Stimulated activated naive CD4-positive, alpha-beta T cell treated with Interleukin-2 at 50 U/mL for 16 hours (primary cell): ENCODE measurements at places on chromosomes 13 and 19.

GRCh38 chr19:42488783-42489521, 39.3 kb downstream of the CEACAM1 start:
- DNase-seq, result no peak

GRCh38 chr19:17549085-17549740, 6.2 kb upstream of the COLGALT1 start:
- no peak for DNase-seq

DNA sequence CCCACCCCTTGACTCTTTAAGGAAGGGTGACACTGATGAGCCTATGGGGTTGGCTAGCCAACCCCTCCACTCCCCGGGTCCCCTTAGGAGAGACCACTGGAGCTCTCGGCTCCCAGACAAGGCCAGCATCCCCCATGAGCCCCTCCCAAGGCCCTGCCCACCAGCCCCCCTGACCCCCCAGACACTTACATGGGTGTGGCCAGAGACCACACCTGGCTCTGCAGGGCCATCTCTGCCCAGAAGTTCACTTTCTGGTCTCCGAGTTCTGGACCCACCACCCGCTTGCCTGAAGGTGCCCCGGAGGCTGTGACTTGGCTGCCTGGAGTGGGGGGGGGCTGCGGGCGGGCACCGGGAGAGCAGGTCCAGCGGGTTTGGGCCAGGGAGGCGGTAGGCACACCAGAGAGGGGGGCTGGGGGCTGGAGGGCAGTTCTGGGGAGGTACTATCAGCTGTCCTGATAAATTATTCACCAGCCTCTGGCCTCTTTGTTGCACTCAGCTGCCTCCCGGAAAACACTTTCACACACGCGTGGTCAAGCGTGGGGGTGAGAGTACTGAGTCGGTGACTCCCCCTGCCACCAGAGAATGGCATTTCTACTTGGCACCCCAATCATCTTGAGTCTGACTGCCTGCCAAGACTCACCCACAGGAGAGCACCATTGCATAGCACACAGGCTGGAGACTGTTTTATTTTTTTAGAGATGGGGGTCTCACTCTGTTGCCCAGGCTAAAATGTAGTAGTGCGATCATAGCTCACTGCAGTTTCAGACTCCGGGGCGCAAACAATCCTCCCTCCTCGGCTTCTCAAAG, at the start of gene PALM3:
Gene PALM3 (minus strand): TSS at position 326 of the 807 bp plus-strand sequence. CDS start 96 bp downstream, at position 230.
- no peak for DNase-seq

- DNase-seq, result no peak
Observed at GRCh38 chr13:95137096-95137495, 164.2 kb downstream of the ABCC4 start.

DNA sequence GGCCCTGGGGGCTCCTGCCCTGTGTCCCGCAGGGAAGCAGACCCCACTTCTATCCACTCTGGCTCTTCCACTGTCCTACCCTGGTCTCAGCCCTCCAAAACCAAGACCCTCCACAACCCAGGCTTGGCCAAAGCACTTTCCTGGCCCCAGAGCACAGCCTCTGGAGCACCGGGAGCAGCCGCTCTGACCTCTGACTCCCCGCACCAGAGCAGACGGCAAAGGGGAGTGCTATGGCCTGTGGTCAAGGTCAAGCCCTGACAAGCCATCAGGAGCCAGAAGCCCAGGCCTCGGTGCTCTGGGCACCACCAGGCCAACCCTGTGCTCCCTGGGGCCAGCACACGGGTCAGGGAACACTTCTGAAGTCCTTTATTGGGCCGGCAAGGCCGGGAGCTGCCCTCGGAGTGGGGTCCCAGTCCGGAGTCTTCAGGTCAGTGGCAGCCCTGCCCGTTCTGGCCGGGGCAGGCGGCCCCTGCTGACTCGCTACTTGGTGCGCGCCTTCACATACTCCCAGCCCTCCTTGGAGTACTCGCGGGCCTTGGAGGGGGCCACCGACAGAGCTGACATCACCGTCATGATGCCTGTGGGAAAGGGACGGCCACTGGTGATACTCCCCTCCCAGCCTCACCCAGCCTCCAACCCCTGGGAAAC, 2.1 kb downstream of the MICOS13 start:
- no peak for DNase-seq

DNA sequence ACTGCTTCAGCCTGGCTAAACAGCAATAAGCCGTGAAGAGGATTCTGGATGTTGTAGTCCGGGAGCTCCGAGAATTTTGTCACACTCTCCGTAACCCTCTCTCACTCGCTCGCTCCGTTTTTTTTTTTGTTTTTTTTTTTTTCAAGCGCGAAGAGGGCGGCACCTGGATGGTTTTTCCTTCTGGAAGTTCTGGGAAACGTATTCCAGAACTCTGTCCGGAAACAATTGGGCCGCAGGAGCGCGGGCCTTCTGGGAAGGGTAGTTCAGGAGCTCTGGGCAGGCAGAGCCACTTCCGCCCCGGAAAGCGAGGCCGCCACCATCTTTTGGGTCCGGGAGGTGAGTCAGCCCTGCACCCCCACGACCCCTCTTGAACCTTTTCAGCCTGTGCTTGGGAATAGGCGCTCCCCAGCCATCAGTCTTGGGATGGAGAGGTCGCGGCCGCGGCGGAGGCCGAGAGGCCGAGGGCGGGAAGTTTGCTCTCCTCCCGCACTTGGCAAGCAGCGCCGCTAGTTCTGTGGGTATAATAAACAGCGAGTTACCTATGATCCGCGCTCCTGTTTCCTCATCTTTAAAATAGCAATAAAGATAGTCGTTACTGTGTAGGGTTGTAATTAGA, at the start of gene ZNF227:
Gene ZNF227 (plus strand): TSS at position 283 of the 616 bp plus-strand sequence. CDS start 5,261 bp downstream, outside the sequence.
- DNase-seq, result peak; percentile 82

GRCh38 chr13:113001241-113002140, 32.5 kb downstream of the MCF2L start:
- no peak for DNase-seq

DNA sequence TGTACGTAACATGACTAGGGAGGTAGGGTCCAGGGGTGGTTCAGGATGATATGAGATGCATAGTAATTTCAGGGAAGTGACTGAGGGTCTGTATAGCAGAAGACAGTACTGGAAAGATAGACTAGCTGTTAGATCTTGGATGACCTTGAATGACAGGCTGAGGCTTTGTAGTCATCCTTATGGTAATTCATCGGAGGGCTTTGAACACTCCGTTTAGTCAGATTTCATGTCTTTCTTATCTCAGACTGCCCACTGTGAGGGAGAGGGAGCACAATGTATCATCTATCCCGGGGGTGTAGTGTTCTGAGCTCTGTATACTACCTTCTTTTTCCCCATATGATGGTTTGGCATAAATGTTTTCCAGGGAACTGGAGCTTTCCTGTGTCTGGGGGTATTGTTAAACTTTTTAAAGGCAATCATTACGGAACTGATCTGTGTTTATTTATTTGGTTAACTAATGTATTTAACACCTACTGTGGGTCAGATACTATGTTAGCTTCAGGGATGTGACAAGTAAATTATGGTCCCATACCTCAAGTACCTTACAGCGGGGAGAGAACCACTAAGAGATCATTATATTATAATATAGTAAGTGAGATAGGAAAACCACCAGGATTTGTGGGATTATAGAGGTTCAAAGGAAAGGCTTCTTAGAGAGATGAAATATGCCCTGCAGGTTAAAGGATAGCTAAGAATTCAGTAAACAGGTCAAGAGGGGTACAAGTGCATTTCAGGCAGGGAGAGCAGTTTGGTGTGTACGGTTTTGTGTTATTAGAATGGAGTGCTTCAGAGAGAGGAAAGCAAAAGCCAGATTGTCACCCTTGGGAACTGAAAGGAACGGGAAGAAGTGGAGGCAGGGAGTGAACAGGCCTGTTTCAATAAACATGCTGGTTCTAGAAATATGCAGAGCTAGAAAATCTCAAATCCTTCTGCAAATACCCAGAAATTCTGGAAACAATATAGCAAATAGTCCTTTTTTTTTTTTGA, 164.8 kb upstream of the KL start:
- no peak for DNase-seq

GRCh38 chr13:110575322-110576069, 14.0 kb upstream of the RAB20 start:
- no peak for DNase-seq

DNA sequence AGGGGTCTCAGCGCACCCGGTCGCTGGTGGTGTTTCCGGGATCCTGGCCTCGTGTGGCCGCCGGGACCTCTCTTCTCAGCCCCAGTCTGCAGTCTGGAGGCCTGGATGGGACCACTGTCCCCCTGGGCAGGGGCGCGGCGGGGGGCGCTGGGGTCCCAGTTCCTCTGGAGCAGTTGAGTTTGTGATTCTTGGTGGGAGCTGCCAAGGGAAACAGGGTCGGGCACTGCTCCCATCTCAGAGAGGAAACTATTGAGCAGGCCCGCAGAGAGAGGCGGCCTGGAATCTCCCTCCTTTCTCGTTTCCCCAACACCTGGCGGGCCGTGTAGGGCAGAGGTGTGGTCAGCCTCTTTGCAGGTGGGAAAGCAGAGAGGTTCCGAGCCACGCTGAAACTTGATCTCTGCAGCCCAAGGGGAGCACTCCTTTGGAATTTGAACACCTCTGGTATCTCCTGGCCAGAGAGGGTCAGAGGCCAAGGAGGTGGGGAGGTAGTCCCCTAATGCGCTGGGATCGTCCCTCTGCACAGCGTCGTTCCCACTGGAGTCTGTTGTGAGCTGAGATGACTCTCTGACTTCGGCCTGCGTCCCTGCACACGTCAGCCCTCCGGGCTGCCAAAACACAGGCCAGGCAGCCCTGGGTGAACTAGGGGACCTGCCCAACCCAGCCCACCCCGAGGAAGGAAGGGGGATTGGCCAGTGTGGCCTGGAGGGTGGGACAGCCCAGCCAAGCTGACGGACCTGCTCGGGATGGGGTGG, 741 bp downstream of the PLEKHF1 start:
- DNase-seq, result no peak

DNA sequence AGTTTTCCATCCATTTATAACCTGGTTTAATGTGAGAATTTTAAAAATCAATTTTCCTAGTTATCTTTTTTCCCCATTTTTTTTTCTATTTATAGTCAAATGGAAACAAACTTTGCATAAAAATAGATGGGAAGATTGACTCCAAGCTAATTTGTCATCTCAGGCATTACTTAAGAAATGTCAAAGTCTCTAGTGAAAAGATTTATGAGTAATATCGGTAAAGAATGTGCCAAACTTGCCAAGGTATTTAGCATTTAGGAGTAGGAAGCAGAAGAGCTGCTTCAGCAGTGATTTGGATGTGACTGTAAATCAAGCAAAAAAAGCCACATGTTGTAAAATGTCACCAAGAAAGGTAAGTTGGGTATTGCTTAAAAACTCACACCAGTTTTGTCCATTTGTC, 108.6 kb downstream of the LACC1 start:
- DNase-seq, result no peak

- DNase-seq, result no peak
Observed at GRCh38 chr19:38543807-38544568, 73.8 kb downstream of the MAP4K1 start.

DNA sequence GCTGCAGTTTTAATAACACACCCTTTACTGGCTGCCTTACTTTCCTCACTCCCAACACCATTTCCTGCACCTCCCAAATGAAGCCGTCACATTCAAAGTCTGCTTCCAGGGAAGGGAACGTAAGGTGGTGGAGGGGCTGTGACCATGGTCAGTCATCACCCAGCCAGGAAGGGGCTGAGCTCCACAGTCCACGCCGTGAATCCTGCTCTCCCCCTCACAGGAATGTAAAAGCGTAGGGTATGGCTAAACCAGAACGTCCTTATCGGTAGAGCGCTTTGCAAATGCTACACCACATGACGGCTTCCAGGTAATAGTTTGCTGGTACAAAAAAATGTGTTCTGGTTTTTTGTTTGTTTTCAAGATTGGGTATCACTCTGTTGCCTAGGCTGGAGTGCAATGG, 7.0 kb downstream of the NUMBL start:
- DNase-seq, result no peak

- DNase-seq, result no peak
Observed at GRCh38 chr13:99916366-99917103, 55.0 kb downstream of the ZIC5 start.

DNA sequence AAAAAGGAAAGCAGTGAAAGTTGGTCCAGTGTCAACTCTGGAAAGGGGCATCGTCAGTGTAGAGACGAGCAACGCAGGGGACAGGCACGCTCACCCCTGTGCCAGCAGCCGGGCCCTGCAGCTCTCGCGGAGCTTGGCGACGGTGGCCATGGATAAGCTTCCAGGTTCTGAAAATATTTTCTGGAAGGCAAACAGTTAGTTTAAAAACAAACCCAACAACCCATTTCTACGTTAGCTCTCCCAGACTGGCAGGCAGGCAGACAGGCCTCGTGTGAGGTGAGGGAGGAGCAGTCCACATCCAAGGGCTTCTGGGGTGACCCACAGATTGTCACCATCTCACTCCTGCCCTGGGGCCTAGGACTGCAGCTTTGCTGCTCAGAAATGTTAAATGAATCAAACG, 27.4 kb downstream of the LAMP1 start:
- DNase-seq, result no peak

DNA sequence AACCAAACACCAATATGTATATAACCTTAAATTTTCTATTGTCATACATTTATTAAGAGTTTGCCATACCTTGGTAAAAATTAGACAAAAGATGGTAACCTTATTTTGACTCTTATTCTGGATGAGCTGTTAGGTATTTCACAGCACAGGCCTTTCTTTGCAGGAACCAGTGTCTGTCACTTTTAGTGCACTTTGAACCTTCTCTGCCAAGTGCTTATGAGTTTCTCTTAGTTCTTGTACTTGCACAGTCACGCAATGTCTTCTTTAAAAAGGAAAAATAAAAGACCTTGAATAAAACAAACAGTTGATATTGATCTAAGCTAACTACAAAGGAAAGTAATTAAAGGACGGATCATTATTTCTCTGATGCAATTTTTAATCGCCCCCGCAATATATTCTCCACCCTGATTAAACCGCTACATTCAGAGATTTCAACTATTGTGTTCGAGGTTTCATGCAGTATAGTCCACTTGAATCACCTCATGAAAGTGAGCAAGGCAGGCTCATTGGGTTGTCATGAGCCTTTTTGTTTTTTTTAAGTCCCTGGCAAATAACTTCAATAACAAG, 534.5 kb downstream of the KLF5 start:
- no peak for DNase-seq

DNA sequence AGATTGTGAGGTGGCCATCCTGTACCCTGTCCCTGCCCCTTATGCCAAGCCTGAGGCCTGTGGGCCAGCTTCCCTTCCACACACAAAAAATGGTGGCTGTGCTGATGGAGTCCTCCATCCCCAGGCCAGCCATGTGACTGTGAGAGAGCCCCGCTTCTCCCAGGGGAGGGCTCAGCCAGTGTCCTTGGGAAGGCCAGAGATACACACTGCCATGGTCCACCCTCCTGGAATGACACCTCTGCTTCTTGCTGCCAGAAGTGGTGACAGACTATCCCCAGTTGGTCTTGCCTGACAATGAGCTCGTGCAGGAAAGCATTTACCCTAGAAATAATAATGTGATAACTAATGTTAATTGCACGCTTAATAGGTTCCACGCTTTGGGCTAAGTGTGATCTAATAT, 38.0 kb downstream of the FAM124A start:
- DNase-seq, result no peak
